ENCODE measurements at places on chromosomes 5 and 9. TPM values are rescaled to one million over a fixed set of nuclear protein-coding genes. Genes with fewer than 3 reads are reported as not detected.

DNA sequence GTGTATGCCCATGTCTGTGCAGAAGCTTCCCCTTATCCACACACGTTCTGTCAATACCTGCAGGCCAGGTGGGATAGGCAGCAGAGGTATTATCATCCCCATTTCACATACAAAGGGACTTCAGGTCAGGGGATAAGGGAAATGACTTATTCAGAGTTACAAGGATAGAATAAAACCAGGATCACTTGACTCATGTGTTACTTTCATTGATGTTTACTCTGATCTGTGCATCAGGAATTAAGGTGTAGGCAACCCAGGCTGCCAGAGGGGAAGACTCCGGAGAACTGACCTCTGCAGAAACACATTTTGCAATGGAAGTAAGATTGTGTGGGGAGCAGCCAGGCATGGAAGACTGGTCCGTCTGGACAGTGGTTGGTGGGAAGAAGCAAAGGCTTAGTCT, 74.2 kb upstream of the FSTL4 start:
- no peak for DNase-seq

- no peak for DNase-seq
These were observed 12.6 kb upstream of the TTC23L start for GRCh38 chr5:34826347-34826746.

DNA sequence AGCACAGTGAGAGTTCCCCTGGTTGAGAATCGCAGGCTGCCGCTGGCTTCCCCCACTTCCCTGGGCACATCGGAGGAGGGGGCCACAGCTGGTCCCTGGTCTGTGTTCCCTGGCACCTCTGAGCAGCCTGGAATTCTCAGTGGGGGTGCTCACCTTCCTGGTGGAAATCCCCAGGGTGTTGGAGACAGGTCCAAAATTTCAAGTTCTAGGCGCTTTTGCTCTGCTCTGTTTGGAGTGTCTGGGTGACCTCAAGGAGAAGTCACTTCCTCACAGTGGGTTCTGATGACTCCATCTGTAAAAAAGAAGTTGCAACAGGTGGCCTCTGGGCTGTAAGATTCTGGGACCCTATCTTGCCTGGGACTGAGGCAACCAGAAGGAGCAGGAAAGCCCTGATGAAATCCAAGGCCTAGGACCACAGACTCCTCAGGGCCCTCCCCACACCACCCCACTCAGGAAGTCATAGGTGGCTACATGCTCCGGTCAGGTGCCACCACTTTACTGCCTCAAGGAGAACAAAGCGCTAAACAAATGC, at the start of gene TRAF1:
TSS of gene TRAF1 (minus strand) at position 400 of the 532 bp plus-strand sequence. CDS start 721 bp downstream, outside the sequence.
- DNase-seq = no peak

- no peak for DNase-seq
These were observed 13.3 kb upstream of the RUSC2 start for GRCh38 chr9:35476596-35476995.

The ZNF879 gene
- 2.6 TPM for total RNA-seq

GRCh38 chr5:116524966-116525365, 49.7 kb downstream of the SEMA6A start:
- DNase-seq = no peak

The ARID3C gene
- total RNA-seq = not detected

The FOXD4L6 gene
- total RNA-seq = not detected

The ZFP2 gene
- 2.0 TPM for total RNA-seq

DNA sequence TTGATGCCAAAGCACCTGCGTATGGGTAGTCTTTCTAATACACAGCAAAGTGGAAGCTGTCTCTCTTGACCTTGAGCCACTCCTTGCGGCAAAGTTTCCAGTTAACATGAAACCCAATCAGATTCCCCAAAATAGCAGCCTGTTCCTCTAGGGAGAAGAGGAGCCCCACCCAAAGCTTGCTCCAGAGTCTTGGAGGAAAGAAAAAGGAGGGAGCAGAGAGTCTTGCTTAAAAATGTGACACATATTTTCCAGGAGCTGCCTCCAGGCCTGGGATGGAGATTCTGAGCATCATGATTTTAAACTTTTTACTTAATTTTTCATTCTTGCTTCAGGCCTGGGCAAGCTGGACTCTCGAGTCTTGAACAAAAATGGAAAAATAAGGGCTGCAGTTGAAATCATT, 223.5 kb upstream of the TNC start:
- peak; percentile 80 for DNase-seq

GRCh38 chr5:41840251-41840650, 30.0 kb downstream of the OXCT1 start:
- DNase-seq = no peak

DNA sequence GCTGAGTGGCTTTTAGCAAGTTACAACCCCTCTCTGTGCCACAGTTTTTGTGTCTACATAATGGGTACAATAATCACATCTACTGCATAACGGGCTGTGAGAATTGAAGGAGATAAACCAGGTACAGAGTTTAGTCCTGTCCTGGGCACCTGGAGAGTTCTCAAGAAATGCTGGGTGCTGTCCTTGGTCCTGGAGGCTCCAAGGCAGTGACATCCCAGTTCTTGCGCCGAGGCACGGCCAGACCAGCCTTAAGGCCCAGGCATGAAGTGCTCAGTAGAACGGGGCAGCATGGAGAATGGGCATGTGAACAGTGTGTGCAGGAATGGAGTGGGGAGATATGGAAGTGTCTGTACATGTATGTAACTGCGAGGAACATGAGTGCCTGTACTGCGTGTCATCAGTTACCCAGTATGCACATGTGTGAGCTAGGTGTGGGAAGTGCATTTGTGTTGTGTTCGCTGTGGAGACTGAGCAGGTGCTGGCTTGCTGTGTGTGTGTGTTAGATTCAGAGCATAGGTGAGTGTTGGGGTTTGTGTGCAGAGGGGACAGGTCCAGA, 6.3 kb upstream of the UNC5A start:
- no peak for DNase-seq

The SPINK5 gene
- 1.8 TPM for total RNA-seq

DNA sequence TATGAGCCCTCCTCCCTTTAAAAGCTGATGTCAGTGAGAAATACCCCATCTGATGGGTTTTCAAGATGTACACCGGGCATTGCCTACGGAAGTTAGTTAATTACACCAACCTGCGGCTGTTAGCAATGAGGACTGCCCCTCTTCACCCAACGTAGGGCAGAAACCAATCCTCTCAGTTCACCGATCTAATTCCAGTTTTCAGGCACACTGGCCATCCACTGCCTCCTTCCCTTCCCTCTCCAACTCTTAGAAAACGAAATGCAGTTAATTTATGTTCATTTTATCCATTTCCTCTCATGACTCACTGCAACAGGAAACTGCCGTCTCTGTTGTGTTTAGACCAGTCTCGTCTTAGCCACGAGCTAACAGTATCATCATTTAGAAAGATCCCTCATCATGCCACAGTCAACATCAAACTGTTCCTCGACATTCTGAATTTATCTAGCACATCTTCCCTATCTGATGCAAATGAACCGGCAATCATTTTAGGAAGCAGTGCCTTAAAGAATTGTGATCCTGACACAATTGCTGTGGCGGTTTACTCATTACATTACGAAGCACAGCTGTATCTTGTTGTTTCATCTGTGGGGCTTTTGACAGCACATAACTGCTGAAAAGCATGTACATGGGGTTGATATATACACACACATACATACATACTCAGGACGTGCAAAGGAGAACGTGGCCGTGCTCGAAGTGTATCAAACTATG, 168.6 kb downstream of the EFNA5 start:
- DNase-seq = no peak

The GLRA1 gene
- not detected for total RNA-seq

DNA sequence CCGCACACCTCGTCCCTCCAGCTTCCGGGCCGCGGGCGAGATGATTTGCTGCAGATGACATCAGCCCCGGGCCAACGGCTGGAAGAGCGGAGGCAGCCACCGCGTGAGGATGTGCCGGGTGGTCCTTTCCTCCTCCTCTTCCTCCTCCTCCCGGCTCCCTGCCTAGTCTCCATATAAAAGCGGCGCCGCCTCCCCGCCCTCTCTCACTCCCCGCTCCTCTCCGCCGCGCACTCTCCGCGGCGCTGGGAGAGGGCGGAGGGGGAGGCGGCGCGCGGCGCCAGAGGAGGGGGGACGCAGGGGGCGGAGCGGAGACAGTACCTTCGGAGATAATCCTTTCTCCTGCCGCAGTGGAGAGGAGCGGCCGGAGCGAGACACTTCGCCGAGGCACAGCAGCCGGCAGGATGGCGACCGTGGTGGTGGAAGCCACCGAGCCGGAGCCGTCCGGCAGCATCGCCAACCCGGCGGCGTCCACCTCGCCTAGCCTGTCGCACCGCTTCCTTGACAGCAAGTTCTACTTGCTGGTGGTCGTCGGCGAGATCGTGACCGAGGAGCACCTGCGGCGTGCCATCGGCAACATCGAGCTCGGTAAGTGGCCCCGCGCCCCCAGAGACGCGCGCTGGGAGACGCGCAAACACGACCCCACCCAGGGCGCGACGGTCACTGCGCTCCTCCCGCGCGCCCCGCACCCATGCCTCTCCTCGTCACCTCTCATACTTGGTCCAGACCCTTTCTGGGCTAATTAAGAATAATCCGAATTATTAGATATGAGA, at the start of gene MAP1B:
TSS of gene MAP1B (plus strand) at position 345 of the 770 bp plus-strand sequence. CDS start at position 402, 57 bp downstream.
- DNase-seq = peak; percentile 64

- no peak for DNase-seq
These were observed 134.6 kb upstream of the PHYKPL start for GRCh38 chr5:178366998-178367735.

DNA sequence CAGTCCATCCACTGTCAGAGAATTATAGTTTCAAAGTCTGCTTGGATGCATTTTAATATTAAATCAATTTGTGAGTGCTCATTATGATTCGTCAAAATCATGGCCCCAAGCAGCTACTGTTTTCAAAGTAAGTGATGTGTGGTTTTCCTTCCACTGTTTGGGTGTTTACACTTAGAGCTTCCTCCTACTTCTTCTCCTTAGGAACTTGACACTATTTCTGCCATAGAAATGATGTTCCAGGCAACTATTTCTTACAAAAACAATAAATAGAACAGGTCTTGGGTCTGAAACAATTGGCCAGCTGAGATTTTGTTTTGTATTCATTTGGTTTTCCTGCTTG, 132.8 kb upstream of the RAI14 start:
- no peak for DNase-seq

DNA sequence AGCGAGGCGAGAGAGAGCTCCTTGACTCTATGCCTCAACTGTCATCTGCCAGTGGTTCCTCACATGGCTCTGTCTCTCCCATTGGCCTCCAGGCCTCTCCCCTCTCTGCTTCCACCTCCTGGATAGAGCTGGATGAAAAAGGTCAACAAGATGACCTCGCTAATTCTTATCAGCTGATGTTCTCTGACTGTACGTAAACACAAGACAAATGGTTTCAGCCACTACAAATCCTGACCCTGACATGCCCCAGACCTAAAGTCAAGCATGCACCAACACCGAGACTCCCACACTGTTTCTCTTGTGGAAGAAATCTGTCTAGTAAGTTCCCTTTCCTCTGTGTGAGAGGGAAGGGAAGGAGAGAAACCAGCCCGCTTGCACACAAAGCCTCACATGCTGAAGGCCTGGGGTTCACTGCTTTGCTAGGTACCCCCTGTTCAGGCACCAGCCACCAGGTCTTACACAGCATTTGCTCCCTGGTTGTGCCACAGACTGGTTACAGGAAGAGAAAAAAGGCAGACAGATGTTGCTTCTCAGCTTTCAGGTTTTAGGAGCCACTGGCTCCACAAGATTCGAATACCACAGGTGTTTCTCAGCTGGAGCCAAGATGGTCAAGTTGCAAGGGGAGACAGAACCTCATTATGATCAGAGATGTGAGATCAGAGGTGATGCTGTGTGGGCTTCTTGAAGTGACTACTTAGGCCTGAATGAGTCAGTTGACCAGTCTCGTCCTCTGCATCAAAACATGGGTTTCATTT, 592.5 kb downstream of the CCDC171 start:
- DNase-seq = no peak

The SPZ1 gene
- not detected for total RNA-seq

GRCh38 chr5:82105457-82105856, 133.6 kb downstream of the ATG10 start:
- no peak for DNase-seq

DNA sequence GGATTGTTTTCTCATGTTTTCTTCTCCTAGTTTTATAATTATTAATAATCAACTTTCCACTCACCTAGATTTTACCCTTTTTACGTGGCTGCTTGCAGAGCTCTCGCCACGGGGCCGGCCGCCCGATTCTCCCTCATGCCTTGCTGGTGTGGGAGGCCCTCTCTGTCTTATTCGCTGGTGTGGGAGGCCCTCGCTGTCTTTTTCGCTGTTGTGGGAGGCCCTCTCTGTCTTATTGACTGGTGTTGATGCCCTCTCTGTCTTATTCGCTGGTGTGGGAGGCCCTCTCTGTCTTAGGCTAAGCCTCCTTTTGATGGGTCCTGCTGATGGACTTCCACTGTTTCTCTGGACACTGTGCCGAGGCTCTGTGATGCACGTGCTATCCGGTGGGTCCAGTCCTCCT, 161.3 kb upstream of the IRX2 start:
- peak; percentile 21 for DNase-seq

DNA sequence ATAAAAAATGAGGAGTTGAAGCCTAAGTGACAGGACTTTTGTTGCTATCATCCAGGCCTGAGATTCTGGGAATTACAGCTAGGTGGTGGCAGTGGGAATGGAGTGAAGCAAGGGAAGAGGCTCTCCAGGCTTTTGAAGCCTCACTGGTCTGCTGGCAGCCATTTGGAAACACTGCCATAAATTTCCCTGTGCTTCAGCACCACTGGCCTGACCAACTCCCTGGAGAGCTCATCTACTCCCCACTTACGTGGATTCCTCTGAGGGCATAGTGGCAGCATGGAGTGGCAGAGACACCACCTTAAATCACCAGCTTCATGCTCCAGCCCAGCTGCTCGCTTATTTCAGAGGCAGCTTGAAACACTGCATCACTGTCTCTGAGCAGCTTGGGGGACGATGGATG, 518.2 kb downstream of the TLR4 start:
- DNase-seq = no peak

The PCDHGA7 gene
- 6.1 TPM for total RNA-seq

The ZNF782 gene
- 5.5 TPM for total RNA-seq

DNA sequence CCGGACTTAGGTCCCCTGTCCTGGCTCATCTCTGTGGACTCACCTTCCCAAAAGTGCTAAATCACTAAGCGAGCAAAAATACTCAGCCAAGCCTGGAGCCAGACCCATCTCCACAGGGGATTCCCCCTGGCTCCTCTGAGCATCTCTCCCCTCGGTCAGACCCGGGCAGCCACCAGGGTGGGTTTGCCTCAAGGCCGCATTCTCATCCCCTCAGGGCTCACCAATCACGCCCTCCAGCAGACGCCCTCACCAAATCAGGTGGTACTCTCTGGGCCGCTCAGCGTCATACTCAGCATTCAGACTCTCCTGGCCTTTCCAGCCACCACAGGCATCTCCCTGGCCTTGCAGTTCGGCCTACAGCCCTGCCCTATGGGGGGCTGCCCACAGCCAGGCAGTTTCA, 49.7 kb downstream of the C5orf15 start:
- no peak for DNase-seq

DNA sequence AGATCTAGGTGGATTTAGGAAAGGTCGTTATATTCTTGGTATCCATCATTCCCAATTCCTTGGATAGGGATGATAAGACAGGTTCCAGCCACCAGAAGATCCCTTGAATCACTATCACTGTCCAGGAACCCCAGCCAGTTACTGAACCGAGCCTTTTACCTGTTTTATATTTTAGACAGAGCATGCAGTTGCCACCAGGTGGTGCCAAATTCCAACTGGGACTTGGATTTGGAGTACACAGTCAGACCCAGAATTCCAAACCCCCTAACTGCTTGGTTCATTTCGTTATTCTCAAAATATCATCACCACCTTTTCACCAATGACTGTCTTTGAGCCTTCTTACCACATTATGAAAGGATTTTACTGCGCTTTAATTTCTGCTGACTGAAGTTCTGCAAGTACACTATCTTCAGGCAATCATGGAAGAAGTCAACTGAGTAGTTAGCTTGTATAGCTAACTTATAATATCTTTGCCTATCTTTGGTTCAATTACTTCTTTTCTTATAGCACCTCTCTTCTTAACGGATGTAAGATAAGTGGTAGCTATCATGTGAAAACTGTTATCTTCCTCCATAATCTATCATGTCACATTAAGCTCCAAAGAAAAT, 191.8 kb downstream of the PRR16 start:
- no peak for DNase-seq
